ENCODE measurements at places on chromosomes 12 and 14. TPM values are rescaled to one million over a fixed set of nuclear protein-coding genes. Genes with fewer than 3 reads are reported as not detected.

- no peak for DNase-seq
Measured at GRCh38 chr12:13273850-13274249, 77.3 kb downstream of the EMP1 start.

DNA sequence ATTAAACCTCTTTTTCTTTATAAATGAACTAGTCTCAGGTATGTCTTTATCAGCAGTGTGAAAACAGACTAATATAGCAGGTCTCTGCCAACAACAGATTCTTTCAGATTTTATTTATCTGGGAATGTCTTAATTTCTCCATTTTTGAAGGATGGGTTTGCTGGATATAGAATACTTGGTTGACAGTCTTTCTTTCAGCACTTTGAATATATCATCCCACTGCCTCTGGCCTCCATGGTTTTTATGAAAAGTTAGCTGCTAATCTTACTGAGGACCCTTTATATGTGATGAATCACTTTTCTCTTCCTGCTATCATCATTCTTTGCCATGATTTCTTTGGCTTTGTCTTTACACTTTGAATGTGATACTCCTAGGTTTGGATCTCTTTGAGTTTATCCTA lies 148.0 kb downstream of the ANO6 start:
- DNase-seq = no peak

The CLEC6A gene
- not detected for total RNA-seq

DNA sequence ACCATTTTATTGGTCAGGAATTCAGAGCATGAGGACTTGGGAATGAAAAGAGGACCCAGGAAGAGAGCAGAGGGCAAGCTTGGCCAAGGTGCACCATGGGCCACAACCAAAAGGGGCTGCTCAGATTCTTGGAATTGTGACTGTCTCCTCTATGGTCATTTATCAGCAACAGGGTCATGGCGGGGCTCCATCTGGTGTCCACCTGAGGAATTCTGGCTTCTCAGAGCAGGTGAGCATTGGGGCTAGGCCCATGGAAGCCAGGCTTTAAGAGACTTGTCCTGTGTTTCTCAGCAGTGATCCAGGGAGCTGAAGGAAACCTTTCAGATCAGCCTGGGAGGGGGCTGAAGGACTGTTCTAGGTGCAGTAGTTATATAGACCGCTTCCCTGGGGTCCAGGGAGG lies 2.6 kb upstream of the RIN3 start:
- DNase-seq = no peak

The RNF10 gene
- total RNA-seq = 366 TPM

- DNase-seq = peak; percentile 20
Measured at GRCh38 chr12:103884316-103884715, 43.3 kb upstream of the NT5DC3 start.

The NID2 gene
- total RNA-seq = 61.3 TPM

The CMKLR1 gene
- total RNA-seq = 26.6 TPM

All from adrenal gland (tissue), 19 donors.